Peyer's patch (tissue), 4 donors: ENCODE measurements at places on chromosomes 1 and 21. TPM values are rescaled to one million over a fixed set of nuclear protein-coding genes. Genes with fewer than 3 reads are reported as not detected.

DNA sequence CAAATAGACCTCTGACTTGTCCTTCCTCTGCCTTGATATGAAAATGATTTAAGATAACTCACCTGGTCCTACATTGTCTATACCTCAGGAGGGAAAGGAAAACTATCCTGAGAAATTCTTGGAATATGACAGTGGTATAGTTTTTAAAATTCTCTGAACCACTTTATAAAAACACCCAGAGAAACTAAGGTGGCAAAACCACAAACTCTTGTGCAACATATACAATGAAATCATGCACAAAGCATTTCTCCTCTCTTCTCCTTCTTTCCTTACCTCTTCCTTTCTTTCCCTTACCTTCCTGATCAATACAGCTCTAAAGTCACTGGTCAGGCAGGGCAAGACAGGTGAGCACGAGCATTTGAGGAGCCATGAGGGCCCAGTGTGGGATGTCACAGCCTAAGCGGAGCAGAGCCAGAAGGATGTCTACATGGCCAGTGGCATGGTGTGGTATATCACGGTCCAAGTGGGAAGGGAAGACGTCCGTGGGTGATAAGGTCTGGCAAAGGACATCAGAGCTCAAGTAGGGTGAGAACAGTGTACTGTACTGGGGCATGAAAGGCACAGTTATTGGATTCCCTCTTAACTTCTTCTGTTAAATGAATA lies 543.3 kb downstream of the DPYD start:
- no peak for DNase-seq
- no peak overlapping the region for H3K27ac ChIP-seq
- no peak overlapping the region for H3K4me3 ChIP-seq
- no peaks in the 10 kb centered on the region for H3K36me3 ChIP-seq
- H3K27me3 ChIP-seq: no peaks in the 10 kb centered on the region

- H3K27me3 ChIP-seq: no peaks in the 10 kb centered on the region
- no peak overlapping the region for H3K27ac ChIP-seq
- no peak for DNase-seq
- H3K4me1 ChIP-seq: no peaks in the 10 kb centered on the region
- H3K4me3 ChIP-seq: no peak overlapping the region
- H3K36me3 ChIP-seq: no peaks in the 10 kb centered on the region
Observed at GRCh38 chr21:19326531-19327319, 923.1 kb upstream of the TMPRSS15 start.

- H3K27ac ChIP-seq: no peak overlapping the region
- no peak overlapping the region for H3K4me3 ChIP-seq
- H3K4me1 ChIP-seq: no peaks in the 10 kb centered on the region
- peak; percentile 50 for DNase-seq
Observed at GRCh38 chr21:40386294-40386911, 460.6 kb downstream of the DSCAM start.

GRCh38 chr1:93016171-93016570 lies 54.9 kb upstream of the DIPK1A start:
- no peak overlapping the region for H3K27ac ChIP-seq
- DNase-seq: no peak
- no peaks in the 10 kb centered on the region for H3K36me3 ChIP-seq
- no peaks in the 10 kb centered on the region for H3K4me1 ChIP-seq
- H3K4me3 ChIP-seq: no peak overlapping the region
- no peaks in the 10 kb centered on the region for H3K27me3 ChIP-seq

DNA sequence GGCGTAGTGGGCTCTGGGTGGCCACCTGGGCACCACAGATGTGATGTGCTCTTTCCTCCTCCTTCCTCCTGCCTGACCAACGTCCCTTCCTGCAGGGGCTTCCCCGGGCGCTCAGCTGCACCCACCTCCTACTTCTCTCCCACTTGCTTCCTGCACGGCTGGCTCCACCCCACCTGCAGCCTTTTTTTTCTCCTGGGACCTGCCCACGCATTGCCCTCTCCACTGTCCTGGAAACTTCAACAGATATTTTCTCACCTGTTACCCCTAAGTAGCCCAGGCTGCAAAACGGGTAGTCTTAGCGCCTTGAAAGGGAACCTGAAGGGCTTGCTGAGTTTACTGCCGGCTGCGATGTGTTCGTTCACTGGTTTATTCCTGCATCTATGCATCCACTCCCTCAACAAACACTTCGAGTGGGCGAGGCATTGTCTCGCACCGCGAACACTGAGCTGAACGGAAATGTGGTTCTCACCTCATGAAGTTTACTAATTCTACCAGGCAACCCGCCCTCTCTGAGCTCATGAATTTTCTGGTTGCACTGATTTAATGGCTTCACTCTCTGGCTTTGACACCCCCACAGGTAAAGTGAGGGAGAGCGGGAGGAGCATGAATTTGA lies 23.6 kb downstream of the ZBTB18 start:
- peak; percentile 74 for DNase-seq
- H3K27me3 ChIP-seq: no peaks in the 10 kb centered on the region
- no peaks in the 10 kb centered on the region for H3K4me1 ChIP-seq
- no peaks in the 10 kb centered on the region for H3K36me3 ChIP-seq
- peak overlapping the region; percentile 67 for H3K27ac ChIP-seq

DNA sequence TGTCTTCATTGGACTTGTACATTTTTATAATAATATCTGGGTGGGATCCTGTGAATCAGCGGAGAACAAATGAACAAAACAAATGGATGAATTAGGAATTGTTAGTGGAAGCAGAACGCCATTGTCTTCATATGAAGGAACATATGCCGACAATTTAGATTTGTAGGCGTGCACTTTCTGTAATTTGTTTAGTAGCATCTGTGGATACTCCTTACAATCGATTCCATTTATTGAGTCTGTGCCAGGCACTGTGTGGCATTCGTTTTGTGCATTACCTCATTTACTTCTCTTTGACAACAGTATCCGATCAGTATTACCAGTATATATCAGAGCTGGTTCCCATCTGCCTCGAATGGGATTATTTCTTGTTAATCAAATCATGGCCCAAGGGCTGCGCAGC lies 61.9 kb downstream of the PRDM2 start:
- no peaks in the 10 kb centered on the region for H3K27me3 ChIP-seq
- H3K27ac ChIP-seq: no peak overlapping the region

- no peaks in the 10 kb centered on the region for H3K36me3 ChIP-seq
- no peak overlapping the region for H3K27ac ChIP-seq
- H3K4me1 ChIP-seq: no peaks in the 10 kb centered on the region
- no peaks in the 10 kb centered on the region for H3K27me3 ChIP-seq
- H3K4me3 ChIP-seq: no peak overlapping the region
- peak; percentile 77 for DNase-seq
Observed at GRCh38 chr1:204623365-204623893, 62.1 kb downstream of the LRRN2 start.

- peaks cover 10% of the 10 kb centered on the region for H3K36me3 ChIP-seq
- H3K27ac ChIP-seq: no peak overlapping the region
- H3K4me3 ChIP-seq: no peak overlapping the region
- no peaks in the 10 kb centered on the region for H3K27me3 ChIP-seq
- no peak for DNase-seq
- peaks cover 71% of the 10 kb centered on the region for H3K4me1 ChIP-seq
Observed at GRCh38 chr1:228088586-228089498, 6.3 kb downstream of the ARF1 start.

GRCh38 chr1:7538849-7539768 lies 232.0 kb upstream of the VAMP3 start:
- H3K4me1 ChIP-seq: no peaks in the 10 kb centered on the region
- no peak for DNase-seq
- H3K4me3 ChIP-seq: no peak overlapping the region
- H3K27me3 ChIP-seq: no peaks in the 10 kb centered on the region
- no peak overlapping the region for H3K27ac ChIP-seq

DNA sequence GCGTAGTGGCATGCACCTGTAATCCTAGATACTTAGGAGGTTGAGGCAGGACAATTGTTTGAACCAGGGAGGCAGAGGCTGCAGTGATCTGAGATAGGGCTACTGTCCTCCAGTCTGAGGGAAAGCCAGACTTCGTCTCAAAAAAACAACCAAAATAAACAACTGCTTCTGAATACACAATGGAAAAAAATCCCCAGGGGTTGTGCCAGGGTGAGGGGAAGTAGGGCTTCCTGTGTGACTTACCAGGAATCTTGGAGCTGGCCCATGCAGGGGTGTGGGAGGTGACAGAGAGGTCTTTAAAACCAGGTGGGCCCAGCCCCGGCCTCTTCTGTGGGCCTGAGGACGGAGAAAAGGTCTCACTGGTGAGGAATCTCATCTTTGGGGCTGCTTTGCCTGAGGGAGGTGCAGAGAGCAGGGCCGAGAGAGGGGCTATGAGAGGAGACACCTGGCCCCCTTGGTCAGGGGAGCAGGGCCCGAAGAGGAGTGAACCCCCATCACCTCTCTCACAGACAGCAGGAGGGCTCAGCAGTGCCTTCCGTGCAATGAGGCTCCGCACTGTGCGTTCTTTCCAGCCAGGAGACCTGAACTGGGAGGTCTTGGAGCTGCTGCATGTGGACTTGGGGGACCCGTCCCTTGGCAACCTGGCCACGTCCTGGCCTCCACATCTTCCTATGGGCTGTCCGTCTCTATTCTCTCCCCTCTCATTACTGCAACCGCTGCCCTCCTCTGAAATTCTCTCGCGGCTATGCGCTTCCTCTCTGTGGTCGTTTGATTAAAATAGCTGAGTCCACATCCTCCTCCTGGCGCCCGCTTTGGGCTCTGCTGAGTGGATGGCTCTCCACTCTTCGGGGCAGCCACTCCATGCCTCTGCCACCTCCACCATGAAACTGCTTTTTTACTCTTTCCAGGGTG lies 10.7 kb downstream of the PLA2G5 start:
- H3K36me3 ChIP-seq: no peaks in the 10 kb centered on the region
- no peak overlapping the region for H3K4me3 ChIP-seq
- H3K27ac ChIP-seq: peak overlapping the region; percentile 57
- DNase-seq: peak; percentile 71
- no peaks in the 10 kb centered on the region for H3K4me1 ChIP-seq

DNA sequence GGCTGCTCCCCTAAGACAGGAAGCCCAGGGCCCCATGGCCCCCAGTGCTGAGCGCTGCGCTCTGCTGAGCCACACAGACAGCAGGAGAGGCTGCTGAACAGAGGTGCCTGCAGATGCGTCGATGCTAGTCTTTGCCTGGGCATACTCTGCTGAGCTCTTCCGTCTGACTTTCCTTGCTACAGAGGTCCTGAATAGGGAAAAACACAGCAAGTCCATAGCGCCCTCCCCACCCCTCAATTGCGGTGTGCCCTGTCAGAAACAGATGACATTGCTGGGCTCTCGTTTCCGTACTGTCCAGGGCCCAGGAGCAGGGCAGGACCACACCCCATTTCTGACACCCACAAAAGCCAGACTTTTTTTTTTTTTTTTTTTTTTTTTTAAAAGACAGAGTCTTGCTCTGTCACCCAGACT lies 252.5 kb downstream of the SDCCAG8 start:
- H3K4me3 ChIP-seq: no peak overlapping the region
- H3K27ac ChIP-seq: no peak overlapping the region
- peaks cover 10% of the 10 kb centered on the region for H3K36me3 ChIP-seq
- DNase-seq: peak; percentile 72
- no peaks in the 10 kb centered on the region for H3K27me3 ChIP-seq

DNA sequence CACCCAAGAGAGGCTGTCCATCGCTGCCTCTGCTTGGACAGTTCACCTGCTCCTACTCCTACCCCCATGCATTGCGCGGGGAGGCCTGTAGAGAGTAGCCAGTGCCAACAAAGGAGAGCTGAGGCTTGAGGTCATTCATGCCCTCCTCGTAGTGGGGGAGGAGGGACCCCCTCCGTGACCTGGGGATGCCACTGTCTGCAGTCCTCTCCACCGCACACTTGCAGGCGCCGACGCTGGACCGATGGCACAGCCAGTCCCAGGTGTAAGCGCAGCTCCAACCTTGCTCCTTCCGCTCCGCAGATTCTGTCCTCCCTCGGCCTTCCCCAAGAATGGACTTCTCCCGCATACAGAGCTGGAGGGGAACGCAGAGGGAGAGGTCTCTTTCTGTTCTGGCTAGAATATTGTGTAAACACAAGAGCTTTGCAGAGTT lies 672 bp upstream of the PHLDA3 start:
- peak overlapping the region; percentile 92 for H3K27ac ChIP-seq
- H3K36me3 ChIP-seq: no peaks in the 10 kb centered on the region
- no peak overlapping the region for H3K4me3 ChIP-seq
- H3K27me3 ChIP-seq: no peaks in the 10 kb centered on the region
- DNase-seq: no peak
- H3K4me1 ChIP-seq: no peaks in the 10 kb centered on the region

GRCh38 chr1:65260851-65261473 lies 48.4 kb upstream of the DNAJC6 start:
- no peak overlapping the region for H3K4me3 ChIP-seq
- H3K27ac ChIP-seq: no peak overlapping the region
- H3K4me1 ChIP-seq: no peaks in the 10 kb centered on the region
- no peaks in the 10 kb centered on the region for H3K36me3 ChIP-seq
- no peaks in the 10 kb centered on the region for H3K27me3 ChIP-seq

GRCh38 chr1:48442864-48443619 lies 29.0 kb downstream of the SPATA6 start:
- DNase-seq: no peak
- H3K4me1 ChIP-seq: no peaks in the 10 kb centered on the region
- no peaks in the 10 kb centered on the region for H3K36me3 ChIP-seq

- no peaks in the 10 kb centered on the region for H3K4me1 ChIP-seq
- H3K27ac ChIP-seq: no peak overlapping the region
- peak; percentile 13 for DNase-seq
- no peak overlapping the region for H3K4me3 ChIP-seq
Observed at GRCh38 chr1:226093621-226094020, 31.1 kb downstream of the H3-3A start.

DNA sequence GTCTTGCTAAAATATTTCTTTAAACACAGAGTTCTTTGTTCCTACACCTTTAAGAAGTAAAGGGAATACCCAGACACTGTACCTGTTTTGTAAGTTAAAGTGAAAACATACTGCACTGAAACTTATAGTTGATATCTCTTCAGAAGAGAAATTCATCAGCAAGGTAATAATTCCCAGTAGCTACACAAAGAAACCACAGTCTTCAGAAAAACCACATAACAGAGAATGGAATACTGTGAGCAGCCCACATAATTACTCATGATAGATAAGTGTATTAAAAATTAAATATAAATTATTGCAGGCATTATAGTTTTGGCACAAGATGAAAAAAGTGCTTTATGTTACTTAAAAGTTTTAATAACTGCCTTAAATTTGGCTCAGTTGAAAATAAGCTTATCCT lies 276.6 kb downstream of the SETD4 start:
- H3K4me1 ChIP-seq: no peaks in the 10 kb centered on the region
- DNase-seq: no peak
- H3K27me3 ChIP-seq: no peaks in the 10 kb centered on the region
- H3K36me3 ChIP-seq: no peaks in the 10 kb centered on the region

DNA sequence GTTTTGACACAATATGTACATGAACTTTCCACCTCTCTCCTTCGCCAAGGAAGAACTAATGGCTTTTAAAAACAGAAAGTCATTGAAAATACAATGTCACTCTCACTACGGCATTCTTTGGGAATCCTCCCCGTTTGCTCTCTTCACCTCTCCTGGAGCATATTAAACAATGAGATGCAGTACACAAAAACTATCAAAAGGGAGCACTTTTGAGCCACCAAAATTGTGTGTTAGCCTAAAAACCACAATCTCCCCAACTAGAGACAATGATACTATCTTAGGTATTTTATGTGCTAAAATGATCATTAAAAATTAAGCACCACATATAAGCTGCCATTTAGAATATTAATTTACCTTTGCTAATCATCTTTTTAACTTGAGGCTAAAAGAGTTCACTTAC lies 425.5 kb downstream of the KCTD3 start:
- H3K27ac ChIP-seq: no peak overlapping the region
- H3K4me3 ChIP-seq: no peak overlapping the region
- H3K4me1 ChIP-seq: no peaks in the 10 kb centered on the region

The LEMD1 gene
- total RNA-seq: not detected

The CELA2A gene
- not detected for total RNA-seq

The RAP1GAP gene
- 65.3 TPM for total RNA-seq

The UBL4B gene
- not detected for total RNA-seq

The OLFM3 gene
- not detected for total RNA-seq

The SPRR4 gene
- not detected for total RNA-seq

The C1orf210 gene
- 72.0 TPM for total RNA-seq

The CR1L gene
- total RNA-seq: not detected

The AQP10 gene
- total RNA-seq: not detected
